ENCODE measurements at places on chromosomes 2 and 18. TPM values are rescaled to one million over a fixed set of nuclear protein-coding genes. Genes with fewer than 3 reads are reported as not detected.

ALK gene
- not detected for polyA plus RNA-seq

COLEC11 gene
- polyA plus RNA-seq, result 31.3 TPM

ALPP gene
- not detected for polyA plus RNA-seq

EVX2 gene
- polyA plus RNA-seq, result not detected

DNA sequence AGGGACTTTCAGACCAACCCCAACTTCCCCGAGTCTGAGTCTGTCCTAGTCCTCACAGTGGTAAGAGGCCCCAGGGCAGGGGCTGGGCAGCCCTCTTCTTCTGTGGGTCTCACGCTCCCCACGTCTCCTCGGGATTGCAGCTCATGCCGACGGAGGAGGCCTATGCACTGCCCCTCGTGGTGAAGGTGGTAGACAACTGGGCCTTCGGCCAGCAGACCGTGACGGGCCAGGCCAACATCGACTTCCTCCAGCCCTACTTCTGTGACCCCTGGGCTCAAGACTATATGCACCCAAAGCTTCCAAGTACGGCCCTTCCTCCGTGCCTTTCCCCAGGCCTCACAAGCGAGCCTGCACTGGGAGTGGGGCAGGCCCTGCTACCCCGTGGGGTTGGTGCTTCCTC, 44.3 kb downstream of the LMAN2L start:
- DNase-seq, result no peak

GRCh38 chr2:100875516-100876230, 55.7 kb downstream of the NPAS2 start:
- DNase-seq, result no peak

DNA sequence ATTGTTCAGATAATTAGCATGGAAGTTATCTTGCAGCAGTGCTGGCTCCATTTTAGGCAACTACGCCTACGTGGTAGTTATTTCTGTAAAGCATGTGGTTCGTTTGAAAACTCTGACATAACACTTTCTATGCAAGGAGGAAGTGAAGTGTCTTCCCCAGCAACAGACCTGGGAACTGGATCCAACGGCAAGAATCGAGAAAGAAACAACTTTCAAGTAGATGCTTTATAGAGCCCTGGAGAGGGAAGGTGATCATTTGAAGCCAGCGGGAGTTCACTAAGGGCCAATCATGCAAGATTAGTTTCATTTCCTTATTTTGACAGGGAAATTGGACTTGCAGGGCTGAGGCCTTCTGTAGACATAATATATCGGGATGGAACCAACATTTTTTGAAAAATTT, 218.3 kb downstream of the ACKR3 start:
- DNase-seq, result no peak

DNA sequence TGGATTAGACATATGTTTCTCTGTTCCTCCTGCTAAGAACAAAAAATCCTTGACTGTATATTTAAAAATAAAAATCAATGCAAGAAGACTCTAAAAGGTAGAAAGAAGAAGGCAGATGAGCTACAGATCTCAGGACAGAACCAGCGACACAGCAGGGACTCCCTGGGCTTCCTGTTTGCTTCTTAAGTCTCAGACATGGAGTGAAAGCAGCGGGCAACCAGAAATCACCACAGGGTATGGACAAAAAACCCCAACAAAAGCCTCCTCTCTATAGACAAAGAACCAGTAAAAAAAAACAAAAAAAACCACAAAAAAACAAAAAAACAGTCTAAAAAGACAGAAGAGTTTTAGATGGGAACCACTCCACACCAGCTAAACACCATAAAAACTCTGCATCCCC, 971.0 kb upstream of the GYPC start:
- no peak for DNase-seq

DNA sequence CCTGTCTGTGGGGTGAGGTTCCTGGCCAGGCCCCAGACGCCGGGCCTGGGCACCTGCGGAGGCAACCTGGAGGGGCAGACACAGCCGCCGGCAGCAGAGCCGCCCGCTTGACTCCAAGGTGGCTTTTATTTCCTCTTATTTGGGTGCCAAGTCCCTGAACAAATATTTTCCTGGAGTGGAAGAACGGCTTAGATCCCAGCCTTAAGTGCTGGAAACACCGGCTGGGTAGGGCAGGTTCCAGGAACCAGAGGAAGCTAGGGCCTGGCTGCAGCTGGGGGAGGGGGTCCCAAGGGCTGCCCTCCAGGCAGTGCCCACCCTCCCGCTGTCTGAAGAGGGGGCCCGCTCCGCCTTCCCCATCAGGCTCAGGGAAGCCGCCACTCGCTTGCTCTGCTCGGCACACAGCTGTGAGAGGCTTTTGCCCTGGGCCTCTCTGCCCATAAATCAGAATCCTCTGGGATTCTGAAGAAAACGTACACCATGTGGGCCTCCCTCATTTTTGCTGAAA, 28.2 kb downstream of the SDC1 start:
- DNase-seq, result no peak

DNA sequence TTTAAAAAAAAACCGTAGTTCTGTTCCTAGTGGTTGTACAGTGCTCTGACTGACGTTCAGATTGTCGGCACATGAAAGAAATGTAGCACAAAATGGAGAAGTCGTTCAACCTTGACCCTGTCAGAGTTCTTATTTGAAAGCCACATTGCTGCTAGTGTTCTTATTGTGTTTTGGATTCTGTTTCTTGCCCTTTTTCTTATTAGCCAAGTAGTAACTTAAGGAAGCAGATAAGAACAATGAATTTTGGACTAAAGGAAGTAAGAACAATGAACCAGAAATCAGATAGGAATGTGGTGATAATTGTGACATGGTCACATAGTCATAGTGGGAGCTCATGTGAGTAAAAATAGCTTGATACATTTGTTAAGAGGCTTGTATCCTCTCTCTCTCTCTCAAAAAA, 45.9 kb downstream of the RPIA start:
- no peak for DNase-seq

ICA1L gene
- polyA plus RNA-seq, result 4.8 TPM

CAPN13 gene
- 3.3 TPM for polyA plus RNA-seq

DNA sequence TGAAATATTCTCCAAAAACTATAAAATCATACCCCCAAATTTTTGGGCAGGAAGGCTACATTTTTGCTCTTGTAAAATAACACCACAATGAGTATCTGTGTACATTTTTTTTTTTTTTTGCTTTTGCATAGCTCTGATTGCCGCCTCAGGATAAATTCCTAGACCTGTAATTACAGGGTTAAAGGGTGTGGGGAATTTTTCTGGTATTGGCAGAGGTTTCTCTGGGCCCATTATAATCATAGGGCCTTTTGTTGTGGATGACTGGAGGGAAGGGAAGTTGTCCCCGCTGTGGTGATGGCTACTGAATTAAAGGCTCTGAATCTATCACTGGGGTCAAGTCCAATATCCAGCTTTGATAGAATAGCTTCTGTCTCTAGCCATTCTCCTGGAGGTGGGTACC, 26.6 kb downstream of the CCDC195 start:
- DNase-seq, result no peak

RNF144A gene
- 1.6 TPM for polyA plus RNA-seq

GRCh38 chr18:55982992-55983391, 395.0 kb upstream of the TCF4 start:
- DNase-seq, result no peak

DNA sequence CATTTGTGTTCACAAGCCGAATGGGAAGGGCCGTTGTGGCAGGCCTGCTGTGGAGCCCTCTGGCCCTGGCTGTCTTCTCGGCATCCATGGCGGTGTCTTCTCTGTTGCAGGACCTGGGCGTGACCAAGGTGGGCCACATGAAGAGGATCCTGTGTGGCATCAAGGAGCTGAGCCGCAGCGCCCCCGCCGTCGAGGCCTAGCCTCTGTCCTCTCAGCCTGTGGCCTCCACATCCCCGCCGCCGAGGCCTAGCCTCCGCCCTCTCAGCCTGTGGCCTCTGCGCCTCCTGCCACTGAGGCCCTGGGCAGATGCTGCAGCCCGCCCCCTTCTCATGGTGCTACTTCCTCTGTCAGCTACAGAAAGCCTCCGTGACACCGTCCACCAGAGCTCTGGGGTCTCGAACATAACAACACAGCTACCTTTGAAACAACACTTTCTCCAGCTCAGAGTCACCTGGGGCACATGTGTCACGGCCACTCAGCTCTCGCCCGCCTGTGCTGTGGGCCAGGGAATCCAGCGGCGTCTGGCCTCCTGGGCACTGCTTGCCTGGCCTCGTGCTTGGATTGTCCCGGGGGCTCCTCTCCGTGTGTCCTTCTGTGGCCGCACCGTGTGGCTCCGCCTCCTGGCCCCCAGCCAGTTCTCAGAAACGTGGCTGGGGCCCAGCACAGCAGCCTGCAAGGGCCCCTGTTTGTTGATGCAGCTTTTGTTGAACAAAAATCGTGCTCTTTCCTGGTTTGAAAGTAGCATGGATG, 97.1 kb downstream of the USP40 start:
- DNase-seq, result no peak

APOB gene
- 0.38 TPM for polyA plus RNA-seq

ADRA2B gene
- polyA plus RNA-seq, result 0.26 TPM

DNA sequence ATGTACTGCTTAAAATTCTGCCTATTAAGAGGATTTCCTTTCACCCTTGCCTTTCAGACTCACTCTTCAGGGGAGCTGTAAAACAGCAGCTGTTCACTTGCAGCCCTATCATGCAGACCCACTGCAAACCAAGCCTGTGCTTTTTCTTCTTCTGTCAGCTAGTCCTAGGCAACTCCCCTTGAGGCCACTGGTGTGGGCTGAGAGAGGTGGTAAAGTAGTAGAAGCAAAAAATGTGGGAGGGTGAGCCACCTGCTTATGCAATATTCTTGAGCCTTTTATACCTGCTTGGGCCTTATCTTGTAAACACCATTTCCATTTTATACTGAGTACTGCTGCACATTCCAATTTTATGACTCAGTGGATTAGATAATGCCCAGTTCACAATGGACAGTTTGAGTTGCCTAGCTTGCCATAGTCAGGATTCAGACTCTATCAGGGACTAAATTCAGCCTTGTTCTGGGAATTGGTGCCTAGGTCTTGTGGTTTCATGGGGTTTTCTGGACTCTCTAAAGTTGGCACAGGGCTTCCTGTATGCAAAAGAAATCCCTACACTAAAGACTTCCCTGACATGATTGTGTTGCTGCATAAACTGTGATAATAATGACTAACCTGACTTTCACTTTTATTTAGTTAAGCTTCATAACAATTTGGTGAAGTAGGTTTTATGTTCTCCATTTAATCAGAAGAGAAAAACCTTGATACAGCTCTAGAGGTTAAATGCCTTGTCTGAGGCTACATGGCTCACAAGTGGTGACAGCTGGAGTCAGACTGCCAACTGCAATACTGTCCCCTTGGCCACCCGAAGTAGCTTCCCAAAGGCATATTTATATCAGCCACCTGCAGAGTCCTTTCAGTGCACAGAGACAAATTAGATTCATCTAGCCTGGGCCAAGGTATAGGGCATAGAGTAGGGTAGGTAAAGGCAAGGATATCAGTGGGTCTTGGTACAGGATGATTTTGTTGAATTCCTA, 47.4 kb upstream of the KDM3A start:
- DNase-seq, result no peak

GRCh38 chr2:193867454-193867853, 1672.7 kb upstream of the TMEFF2 start:
- no peak for DNase-seq

GRCh38 chr18:68172842-68173549, 541.9 kb downstream of the TMX3 start:
- DNase-seq, result no peak

EMILIN1 gene
- 249 TPM for polyA plus RNA-seq

DNA sequence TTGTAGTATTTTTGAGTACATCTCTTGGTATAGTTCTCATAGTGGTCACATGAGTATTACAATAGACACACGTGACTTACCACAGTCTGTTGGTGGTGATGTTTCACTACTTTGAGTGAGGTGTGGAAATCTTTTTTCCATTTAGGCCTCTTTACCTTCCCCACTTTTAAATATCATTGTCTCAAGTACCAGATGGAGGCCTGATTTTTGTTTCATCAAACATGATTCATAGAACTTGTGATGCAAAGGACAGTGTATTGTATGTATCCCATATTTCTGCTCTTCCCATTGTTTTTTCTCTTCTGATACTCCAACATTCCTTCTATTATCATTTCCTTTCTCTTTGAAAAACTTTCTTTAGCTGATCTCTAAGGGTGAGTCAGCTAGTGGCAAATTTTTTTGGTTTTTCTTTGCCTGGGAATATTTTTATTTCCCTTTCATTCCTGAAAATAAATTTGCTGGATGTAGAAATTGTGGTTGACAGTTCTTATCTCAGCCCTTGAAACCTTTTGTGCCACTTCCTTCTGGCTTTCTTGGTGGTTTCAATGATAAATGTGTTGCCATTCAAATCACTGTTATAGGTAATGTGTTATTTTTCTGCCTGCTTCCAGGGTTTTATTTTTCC, 32.8 kb downstream of the RFX8 start:
- DNase-seq, result no peak

GRHL1 gene
- polyA plus RNA-seq, result 0.25 TPM

DNA sequence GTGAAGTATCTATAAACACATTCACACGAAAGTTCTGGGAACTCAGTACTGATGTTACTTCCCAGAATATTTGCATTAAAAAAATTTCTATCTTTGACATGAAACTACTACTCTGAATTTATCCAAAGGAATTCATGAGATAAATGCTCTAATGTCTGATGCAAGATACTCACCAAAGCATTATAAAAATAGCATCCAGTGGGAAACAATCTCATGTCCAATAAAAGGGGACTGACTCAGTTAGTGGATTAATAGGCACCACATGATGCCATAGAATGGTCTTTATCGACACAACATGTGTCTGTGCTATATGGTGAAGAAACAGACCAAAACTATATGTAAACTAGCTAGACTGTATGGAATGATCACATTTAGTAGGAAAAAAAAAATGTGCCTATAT, 33.9 kb downstream of the LAMA3 start:
- no peak for DNase-seq
